CD4-positive, alpha-beta T cell (primary cell): ENCODE measurements at places on chromosomes 3 and 15.

GRCh38 chr3:71304247-71304646, 279.3 kb downstream of the FOXP1 start:
- no peak for DNase-seq

GRCh38 chr3:100256731-100257151, 4.1 kb upstream of the TBC1D23 start:
- no peak for DNase-seq

DNA sequence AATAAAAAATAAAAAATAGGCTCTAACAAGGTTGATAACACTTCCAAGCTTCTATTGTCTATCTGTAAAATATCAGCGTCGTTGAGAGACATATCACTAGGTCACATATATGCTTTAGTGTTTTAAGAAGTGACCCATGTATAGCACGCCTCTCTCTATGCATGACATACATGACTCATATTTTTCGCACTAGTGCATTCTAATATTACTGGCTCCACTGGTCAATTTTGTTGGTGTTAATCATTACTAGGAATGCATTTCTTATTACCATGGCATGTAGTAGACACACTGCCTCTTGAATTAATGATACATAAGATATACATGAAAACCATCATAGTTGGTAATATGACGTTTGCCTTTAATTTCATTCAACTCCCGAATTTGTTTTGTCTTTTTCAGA, 203.1 kb downstream of the CHL1 start:
- DNase-seq: no peak

DNA sequence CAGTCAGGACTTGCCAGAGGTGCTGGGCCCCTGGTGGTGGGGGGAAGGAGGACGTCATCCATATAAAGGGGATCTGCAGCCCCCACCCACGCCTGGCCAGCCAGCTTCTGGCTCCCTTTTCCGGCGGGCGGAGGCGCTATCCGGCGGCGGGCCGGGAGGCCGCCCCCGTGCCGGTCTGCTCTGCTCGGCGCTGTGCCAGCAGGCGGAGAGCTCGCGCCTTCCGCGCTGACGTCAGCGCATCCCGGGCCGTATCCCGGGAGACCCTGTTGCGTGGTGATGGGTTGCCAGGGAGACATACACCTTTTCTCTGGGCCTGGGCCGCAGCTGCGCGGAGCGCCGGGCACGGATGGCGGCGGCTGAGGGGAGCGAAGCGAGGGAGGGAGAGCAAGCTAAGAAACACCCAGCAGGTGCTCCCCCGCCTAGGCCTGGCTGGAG, 1.1 kb downstream of the FAM131A start:
- DNase-seq: no peak

- DNase-seq: no peak
Measured at GRCh38 chr15:38844736-38845135, 280.1 kb upstream of the RASGRP1 start.

GRCh38 chr3:159910991-159911663, 77.5 kb upstream of the IL12A start:
- DNase-seq: no peak

GRCh38 chr3:50415061-50415460, 55.7 kb upstream of the TMEM115 start:
- DNase-seq: no peak

DNA sequence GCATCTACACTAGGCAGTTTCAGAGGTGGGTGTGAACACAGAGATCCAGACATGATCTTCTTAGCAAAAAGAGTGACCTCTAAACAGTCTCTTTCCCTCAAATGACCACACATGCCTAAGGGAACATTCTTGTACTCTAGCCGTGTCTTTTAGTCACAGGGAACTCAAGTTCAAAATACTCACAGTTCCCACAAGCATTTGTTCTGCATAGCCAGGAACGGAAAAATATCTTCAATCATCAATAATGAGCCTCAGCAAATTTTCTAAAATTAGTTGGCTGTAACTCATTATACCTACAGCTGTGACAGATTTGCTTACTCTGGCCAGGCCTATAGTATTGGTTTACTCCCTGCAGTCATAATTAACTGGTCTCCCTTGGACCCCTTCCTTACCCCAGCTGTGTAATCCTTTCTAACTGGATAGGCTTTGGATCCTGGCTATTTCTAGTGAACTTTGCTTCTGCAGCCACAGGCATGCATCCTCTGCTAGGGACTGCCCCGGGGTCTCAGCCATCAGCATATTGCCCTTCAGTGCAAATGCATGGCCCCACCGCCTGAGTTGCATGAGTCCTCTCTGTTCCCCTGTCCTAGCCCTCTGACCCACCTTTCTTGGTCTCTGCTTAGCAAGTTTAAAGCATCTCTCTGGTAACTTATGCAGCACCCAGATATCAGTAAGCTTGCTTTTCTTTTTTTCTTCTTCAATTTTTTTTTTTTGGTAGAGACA, 56.0 kb upstream of the HACD2 start:
- DNase-seq: no peak

GRCh38 chr3:158768361-158768787, 33.5 kb upstream of the MFSD1 start:
- DNase-seq: no peak

- DNase-seq: peak; percentile 50
Measured at GRCh38 chr3:156448300-156448699, 106.6 kb downstream of the SSR3 start.

DNA sequence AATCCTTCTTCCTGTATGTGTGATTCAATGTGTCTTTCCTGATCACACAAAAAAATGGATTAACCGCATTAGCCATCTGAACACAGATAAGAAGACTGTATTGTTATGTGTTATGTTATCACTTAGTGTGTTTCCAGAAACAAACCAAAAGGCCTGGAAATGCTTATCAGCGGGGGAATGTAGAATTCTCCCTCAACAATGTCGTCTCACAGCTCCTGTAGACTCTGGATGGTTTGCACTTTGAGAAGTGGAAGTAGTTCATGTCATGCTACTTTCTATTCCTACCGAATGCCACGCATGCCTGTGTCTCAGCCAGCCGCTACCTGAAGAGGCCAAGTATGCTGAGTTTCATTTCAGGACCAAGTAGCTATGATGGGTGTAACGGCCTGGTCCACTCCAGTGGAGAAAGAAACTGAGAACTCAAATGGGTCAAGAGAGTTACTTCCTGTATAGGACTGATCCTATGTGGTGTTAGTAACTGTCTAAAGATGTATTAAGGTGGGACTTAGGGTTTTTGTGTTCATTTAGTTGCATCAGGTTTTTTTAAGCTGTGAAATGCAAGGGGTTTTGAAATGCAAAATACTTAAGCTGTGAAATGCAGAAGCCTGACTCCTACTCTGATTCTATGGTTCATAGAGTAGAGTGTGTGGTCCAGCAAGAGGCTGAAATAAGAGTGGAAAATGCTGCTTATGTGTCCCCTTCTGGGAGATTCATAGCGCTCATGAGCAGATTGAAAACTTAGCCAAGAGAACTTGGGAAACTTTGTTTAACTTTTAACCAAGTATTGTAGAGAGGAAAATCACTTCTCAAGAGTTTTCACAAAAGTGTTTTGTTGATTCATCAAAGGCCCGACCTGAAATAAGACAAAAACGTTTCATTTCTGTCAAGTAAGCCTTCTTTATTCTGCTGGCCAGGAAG, 118.5 kb upstream of the LMOD3 start:
- DNase-seq: no peak

- no peak for DNase-seq
Measured at GRCh38 chr3:27340534-27340933, 28.6 kb downstream of the NEK10 start.

- no peak for DNase-seq
Measured at GRCh38 chr3:45168451-45168850, 22.3 kb upstream of the CDCP1 start.

GRCh38 chr15:48408327-48408726, 77.1 kb downstream of the DUT start:
- DNase-seq: no peak

- no peak for DNase-seq
Measured at GRCh38 chr15:98725874-98726273, 77.5 kb downstream of the IGF1R start.

GRCh38 chr3:157249606-157250005, 89.7 kb upstream of the CCNL1 start:
- DNase-seq: no peak

DNA sequence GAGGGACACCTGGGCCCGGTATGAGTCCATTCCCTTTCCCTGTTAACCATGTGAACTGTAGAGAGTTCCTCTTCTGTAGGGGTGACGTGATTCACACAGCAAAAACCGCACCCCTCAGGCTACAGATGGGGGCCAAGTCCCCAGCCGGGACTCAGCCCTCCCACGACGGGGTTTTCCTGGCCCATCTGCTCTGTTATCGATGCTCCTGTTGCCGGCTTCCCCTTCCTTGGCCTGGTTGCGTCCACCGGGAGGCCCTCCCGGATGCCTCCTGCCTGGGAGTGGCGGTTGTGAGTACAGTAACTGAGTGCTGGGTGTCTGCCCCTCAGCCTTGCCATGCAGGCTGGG, 817 bp upstream of the PLXNA1 start:
- peak; percentile 91 for DNase-seq

DNA sequence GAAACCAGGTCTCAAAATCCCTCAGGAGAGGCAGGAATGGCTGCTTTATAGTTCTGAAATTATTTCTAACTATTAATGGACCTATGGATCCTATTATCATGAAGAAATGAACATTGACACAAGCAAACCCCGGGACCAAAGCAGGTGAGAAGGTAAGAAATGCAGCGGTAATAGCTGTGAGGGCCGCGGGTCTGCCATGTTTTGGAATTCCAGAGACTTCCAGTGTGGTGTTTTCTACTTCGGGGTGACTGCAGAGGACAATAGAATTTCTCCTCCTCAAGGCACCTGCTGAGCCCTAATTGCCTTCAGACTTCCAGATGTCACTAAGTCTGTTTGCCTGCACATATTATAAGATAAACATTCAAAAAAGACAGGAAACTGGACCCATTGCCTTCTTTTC, 437.4 kb downstream of the GABRG3 start:
- no peak for DNase-seq

GRCh38 chr15:99425657-99426301, 140.0 kb upstream of the MEF2A start:
- no peak for DNase-seq

DNA sequence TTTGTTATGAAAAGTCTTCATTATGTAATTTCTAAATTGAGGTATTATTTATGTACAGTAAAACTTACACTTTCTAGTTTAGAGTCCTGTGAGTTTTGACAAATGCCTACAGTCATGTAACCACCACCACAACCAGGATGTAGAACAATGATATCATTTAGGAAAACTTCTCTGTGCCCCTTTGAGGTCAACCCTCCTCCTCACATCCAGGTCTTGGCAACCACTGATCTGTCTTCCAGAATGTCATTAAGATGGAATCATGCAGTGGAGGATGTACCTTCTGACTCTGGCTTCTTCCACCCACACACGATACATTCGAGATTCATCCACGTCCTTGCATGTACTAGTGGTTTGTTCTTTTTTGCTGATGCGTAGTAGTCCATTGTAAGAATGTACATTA, 23.2 kb downstream of the MINAR1 start:
- DNase-seq: no peak

DNA sequence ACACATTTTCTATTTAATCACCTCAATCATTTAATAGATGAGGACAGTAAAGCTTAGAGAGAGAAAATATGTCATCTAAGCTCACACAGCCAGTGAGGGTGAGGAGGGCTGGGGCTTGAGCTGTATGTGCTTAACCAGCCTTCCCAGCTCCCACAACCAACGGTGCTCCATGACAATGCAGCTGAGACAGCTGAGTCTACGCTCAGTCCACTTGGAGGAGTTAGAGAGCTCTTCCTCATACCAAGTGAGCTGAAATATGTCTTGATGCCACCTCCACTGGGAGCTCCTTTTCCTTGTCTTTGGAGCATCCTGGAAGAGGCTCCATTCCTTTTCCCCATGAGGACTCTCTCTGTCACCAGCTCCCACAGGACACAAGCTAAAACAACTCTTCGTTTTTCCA, 9.3 kb downstream of the HOMER2 start:
- DNase-seq: no peak

DNA sequence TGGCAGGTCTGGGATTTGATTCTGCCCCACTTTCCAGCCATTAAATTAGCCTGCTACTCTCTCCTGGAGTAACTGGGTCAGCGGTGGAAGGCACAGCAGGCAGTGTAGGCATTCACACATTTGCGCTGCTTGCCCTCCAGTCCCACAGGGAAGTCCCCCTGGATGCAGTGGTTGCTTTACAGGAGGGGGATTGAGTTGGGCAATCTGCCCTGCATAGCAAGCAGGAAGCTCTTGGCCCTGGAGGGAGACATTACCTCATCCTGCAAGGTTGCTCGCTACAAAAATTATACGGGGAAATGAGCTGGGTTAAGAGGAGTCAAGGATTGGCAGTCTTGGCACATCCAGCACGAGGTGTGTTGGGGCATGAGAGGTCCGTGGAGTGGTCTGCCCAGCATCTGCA, 14.8 kb downstream of the MCM2 start:
- no peak for DNase-seq

DNA sequence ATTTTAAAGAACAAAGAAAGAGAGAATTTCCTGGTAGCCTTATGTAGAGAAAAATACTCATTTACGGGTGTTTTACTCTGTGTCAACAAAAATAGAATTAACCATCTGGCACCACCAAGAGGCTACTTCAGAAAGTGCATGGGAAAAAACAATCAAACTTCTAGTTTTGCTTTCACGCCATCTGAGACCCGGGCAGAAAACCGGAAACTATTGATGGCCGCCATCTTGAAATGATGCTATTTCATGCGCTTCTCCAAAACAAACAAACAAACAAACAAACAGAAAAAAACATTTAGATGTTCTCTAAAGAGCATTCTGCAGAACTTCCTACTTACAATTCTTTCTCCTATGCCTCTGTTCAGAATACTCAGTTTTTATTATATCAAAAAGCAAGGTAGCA, 49.4 kb upstream of the SYNPR start:
- no peak for DNase-seq

DNA sequence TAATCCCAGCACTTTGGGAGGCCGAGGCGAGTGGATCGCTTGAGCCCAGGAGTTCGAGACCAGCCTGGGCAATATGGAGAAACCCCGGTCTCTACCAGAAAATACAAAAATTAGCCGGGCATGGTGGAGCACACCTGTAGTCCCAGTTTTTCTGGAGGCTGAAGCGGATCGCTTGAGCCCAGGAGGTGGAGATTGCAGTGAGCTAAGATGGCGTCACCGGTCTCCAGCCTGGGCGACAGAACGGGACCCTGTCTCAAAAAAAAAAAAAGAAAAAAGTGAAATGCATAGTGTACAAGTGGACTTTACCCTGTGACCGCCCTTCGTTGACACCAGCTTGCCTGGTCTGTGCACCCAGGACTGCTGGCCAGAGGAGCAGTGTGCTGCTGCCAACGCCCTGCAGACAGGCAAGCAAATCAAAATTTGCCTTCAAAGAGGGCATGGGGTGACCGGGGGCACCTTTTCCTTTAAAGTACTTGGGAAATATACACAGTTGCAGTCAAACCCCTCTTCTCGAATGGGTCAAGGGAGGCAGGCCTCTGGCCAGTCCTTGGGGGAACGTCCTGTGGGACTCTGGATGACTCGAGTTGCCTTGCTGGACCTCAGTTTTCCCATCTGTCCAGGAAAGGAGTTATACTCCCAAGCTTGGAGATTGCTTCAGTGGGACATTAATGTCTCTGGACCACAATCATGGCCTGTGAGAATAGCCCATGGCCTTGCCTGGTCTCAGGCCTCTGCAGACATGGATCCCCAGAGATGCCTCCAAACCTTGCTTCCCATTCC, 1.0 kb downstream of the XYLB start:
- DNase-seq: no peak

DNA sequence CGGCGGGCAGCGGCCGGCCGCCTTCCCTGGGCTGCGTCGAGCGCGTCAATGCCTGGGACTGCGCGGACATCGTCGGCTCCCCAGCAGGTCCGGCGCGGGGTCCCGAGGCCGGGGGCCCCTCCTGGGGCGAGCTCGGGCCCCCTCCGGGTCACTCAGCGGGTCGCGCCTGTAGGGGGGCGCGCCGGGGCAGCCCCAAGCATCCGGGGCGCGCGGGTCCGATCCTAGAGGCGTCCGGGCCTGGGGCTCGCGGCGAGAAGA, 725 bp downstream of the TLE3 start:
- no peak for DNase-seq
